ENCODE measurements at places on chromosomes 2 and 18.

- peaks cover 18% of the 10 kb centered on the region for H3K27me3 ChIP-seq
- H3K4me1 ChIP-seq = no peaks in the 10 kb centered on the region
- H3K36me3 ChIP-seq = no peaks in the 10 kb centered on the region
Observed at GRCh38 chr2:118968042-118968441, 26.0 kb downstream of the MARCO start.

DNA sequence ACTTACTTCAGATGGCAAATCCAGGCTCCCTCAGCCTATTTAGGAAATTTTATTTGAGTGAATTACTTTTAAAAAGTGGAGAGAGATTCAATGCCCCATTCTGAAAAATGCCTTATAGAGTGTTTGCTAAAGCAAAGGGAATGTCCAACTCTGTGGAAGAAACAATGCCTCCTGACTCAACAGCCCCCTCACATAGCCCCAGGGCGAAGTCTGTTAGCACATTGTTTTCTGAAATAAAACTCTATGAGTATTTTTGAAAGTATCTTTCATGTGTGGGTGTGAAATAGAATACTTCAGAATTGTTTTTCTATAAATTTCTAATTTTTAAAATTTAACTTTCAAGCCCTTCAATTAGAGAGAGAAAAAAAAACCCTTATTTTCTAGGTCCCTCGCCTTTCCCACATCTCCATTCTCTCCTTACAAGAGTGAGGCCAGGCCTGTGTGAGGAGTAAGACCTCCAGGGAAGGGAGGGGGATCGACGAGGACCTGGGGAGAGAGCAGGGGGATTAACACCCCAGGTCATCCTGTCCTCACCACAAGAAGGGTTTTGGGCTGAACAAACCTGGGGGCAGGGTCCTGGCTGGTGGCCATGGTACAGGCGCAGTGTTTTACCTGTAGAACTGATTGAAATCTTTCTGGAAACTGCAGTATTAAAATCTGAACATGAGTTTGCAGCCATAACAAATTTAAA lies 141.4 kb downstream of the SNTG2 start:
- H3K4me1 ChIP-seq = no peaks in the 10 kb centered on the region
- DNase-seq = no peak
- peaks cover 3% of the 10 kb centered on the region for H3K27me3 ChIP-seq
- H3K27ac ChIP-seq = no peak overlapping the region
- H3K4me3 ChIP-seq = no peak overlapping the region

DNA sequence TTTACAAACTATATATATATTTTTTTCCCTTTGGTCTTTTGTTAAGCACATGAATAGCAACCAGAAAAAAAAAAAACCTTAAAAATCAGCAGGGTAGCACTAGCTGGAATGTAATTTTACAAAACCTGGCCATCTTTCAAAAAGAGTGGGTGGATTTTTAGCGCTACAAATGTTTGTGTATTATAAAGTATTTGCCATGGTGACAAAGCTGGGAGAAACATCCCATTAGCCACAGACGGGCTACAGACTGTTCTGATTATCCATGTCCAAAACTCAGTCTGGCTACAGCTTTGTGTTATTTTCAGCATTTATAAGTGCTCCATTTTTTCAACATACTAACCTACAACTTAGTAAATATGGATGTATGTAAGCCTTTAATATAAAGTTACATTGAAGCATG lies 249.5 kb upstream of the TANK start:
- no peak for DNase-seq
- H3K4me1 ChIP-seq = no peaks in the 10 kb centered on the region
- no peak overlapping the region for H3K4me3 ChIP-seq

GRCh38 chr2:42572297-42573081 lies 4.1 kb downstream of the MTA3 start:
- no peak for DNase-seq
- H3K4me1 ChIP-seq = peaks cover 37% of the 10 kb centered on the region
- H3K27me3 ChIP-seq = no peaks in the 10 kb centered on the region

DNA sequence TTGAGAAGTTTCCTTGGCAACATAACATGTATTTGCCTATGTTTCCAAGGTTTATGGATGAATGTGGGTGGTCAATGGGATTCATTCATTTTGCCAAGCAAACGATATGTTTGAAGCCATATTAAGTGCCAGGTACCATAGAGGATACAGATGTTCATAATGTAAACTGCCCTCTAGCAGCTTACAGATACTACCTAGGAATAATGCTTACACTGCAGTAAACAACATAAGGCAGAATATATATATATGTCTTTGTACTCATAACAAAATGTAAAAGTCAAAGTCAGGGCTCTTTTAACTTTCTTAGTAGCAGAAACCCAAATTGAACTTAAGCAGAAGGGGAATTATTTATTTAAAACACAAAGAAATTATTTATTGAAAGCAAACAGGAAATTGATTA lies 171.6 kb upstream of the TNP1 start:
- H3K27ac ChIP-seq = no peak overlapping the region
- no peaks in the 10 kb centered on the region for H3K36me3 ChIP-seq
- no peaks in the 10 kb centered on the region for H3K4me1 ChIP-seq
- H3K27me3 ChIP-seq = peaks cover 16% of the 10 kb centered on the region

DNA sequence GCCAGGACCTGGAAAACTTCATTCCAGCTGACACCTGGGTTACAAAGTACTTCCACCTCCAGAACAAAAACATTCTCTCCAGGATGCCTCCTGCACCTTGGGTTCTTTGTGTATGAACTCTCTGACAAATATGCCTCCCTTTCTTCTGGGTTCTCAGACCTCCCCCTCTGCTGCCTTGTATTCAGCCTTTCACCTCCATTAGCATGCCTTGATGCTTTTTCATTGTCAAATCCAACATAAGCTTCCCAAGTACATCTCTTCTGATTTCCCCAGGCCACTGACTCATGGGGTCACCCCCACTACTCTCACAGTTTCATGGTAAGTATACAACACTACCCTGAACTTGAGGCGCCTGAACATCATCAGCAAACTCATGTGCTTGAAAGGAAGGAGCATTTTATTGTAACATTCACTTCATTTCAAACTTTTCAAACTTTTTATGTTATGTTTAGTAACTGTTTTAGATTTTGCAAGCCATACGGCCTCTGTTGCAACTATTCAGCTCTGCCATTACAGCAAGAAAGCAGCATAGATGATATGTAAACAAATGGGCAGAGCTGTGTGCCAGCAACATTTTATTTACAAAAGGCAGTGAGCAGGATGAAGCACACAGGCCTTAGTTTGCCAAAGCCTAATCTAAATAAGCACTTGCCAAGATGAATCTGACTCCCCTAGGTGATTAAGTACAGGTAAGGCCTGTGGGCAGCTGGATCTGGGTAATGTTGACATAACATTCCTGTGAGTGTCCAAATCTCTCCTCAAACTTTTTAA lies 32.5 kb upstream of the MRPS9 start:
- H3K4me3 ChIP-seq = no peak overlapping the region
- no peaks in the 10 kb centered on the region for H3K4me1 ChIP-seq
- peaks cover 26% of the 10 kb centered on the region for H3K27me3 ChIP-seq
- peaks cover 15% of the 10 kb centered on the region for H3K36me3 ChIP-seq
- no peak overlapping the region for H3K27ac ChIP-seq
- no peak for DNase-seq

GRCh38 chr2:235352541-235352940 lies 141.3 kb upstream of the AGAP1 start:
- no peaks in the 10 kb centered on the region for H3K36me3 ChIP-seq
- no peak overlapping the region for H3K27ac ChIP-seq
- H3K27me3 ChIP-seq = peaks cover 10% of the 10 kb centered on the region
- H3K4me1 ChIP-seq = no peaks in the 10 kb centered on the region
- no peak overlapping the region for H3K4me3 ChIP-seq

DNA sequence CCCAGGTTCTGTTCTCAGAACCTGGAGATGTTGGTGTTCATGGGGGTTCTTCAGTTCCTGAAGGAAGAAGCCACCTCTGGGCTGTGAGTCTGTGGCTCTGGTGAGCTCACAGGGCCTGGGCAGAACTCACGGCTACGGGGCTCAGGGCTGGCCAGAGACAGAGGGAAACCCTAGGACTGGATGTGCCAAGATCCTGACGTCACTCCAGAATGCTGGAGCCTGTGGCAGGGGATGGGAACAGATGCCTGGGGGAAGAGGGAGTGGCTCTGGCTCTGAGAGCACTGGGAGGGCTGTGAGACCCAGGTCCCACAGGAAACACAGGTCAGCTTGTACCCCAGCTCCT lies at the start of gene OTOF:
OTOF (minus strand) TSS at position 214 of the 343 bp plus-strand sequence.
- H3K27me3 ChIP-seq = peaks cover 10% of the 10 kb centered on the region
- H3K4me1 ChIP-seq = peaks cover 2% of the 10 kb centered on the region
- no peak within 1 kb of the TSS for H3K4me3 ChIP-seq
- no peak within 1 kb of the TSS for H3K27ac ChIP-seq

GRCh38 chr2:57549642-57550102 lies 496.9 kb upstream of the VRK2 start:
- no peak overlapping the region for H3K27ac ChIP-seq
- peaks cover 8% of the 10 kb centered on the region for H3K4me1 ChIP-seq
- DNase-seq = peak; percentile 23
- H3K4me3 ChIP-seq = no peak overlapping the region
- H3K27me3 ChIP-seq = peaks cover 4% of the 10 kb centered on the region

DNA sequence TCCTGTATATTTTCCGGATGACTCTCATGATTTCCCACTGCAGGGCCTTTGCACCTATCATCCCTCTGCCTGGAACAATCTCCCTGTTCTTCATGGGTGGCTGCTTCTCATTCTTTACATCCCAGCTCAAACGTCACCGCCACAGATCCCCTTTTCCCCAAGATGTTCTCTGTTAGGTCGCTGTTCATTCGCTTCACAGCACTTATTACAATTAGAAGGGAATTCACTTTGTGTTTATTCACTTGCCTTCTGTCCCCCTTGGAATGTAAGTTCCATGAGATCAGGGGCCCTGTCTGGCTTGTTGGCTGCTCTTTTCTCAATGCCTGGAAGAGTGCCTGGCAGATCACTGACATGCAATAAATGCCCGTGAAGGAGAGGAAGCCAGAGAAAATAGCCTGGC lies 106.7 kb downstream of the FOXI3 start:
- DNase-seq = no peak
- peaks cover 4% of the 10 kb centered on the region for H3K4me1 ChIP-seq
- no peak overlapping the region for H3K27ac ChIP-seq
- peaks cover 20% of the 10 kb centered on the region for H3K27me3 ChIP-seq
- no peak overlapping the region for H3K4me3 ChIP-seq
- peaks cover 1% of the 10 kb centered on the region for H3K36me3 ChIP-seq

DNA sequence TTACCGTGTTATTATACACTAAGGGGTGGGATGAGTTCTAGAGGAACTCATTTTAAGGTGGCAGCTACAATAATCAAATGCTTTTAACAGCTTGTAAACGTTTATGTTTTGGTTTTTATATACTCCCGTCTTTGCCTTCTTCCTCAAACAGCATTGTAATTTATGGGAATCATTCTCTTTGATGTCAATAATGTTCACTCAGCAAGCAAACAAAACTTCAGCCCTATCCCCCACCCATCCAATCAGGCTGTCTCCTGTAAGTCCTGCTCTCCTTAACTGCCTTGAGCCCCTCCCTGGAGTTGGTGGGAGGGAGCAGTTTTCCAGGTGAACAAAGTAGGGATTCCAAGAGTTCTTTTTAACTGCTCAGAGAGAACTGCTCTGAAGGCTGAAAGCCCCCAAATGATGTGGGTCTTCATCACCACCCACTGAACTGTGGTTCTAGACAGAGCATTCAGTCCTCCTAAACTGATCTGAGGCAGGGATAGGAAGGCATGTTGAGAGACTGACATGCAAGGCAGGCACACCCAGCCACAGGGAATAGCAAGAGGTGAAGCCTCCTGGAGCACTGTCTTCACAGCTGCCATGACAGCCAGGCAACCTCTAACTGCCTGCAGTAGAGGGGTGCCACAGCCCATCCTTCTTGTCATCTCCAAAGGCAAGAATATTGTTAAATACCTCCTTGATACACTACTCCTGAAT lies 17.5 kb downstream of the MYO5B start:
- H3K4me3 ChIP-seq = no peak overlapping the region
- no peak for DNase-seq
- H3K27me3 ChIP-seq = peaks cover 34% of the 10 kb centered on the region
- no peaks in the 10 kb centered on the region for H3K4me1 ChIP-seq

- DNase-seq = no peak
- no peaks in the 10 kb centered on the region for H3K4me1 ChIP-seq
- H3K36me3 ChIP-seq = no peaks in the 10 kb centered on the region
- no peaks in the 10 kb centered on the region for H3K27me3 ChIP-seq
- no peak overlapping the region for H3K4me3 ChIP-seq
Observed at GRCh38 chr2:142422769-142423168, 292.0 kb upstream of the LRP1B start.

DNA sequence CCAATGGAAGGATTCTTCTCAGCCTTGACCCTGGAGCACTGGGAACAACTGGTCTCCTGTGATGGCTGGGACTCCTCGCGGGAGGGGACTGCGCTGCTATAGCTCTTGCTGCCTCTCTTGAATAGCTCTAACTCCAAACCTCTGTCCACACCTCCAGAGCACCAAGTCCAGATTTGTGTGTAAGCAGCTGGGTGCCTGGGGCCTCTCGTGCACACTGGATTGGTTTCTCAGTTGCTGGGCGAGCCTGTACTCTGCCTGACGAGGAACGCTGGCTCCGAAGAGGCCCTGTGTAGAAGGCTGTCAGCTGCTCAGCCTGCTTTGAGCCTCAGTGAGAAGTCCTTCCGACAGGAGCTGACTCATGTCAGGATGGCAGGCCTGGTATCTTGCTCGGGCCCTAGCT lies 28.8 kb downstream of the LIPG start:
- no peak overlapping the region for H3K4me3 ChIP-seq
- no peaks in the 10 kb centered on the region for H3K4me1 ChIP-seq
- peaks cover 23% of the 10 kb centered on the region for H3K27me3 ChIP-seq
- no peak for DNase-seq
- H3K36me3 ChIP-seq = no peaks in the 10 kb centered on the region

- no peak overlapping the region for H3K4me3 ChIP-seq
- no peak overlapping the region for H3K27ac ChIP-seq
- H3K4me1 ChIP-seq = no peaks in the 10 kb centered on the region
- no peak for DNase-seq
- no peaks in the 10 kb centered on the region for H3K36me3 ChIP-seq
Observed at GRCh38 chr2:229431327-229431954, 160.4 kb upstream of the PID1 start.

GRCh38 chr18:3388980-3389379 lies 61.0 kb upstream of the TGIF1 start:
- H3K36me3 ChIP-seq = peaks cover 19% of the 10 kb centered on the region
- DNase-seq = no peak
- no peak overlapping the region for H3K4me3 ChIP-seq
- H3K4me1 ChIP-seq = peaks cover 4% of the 10 kb centered on the region

DNA sequence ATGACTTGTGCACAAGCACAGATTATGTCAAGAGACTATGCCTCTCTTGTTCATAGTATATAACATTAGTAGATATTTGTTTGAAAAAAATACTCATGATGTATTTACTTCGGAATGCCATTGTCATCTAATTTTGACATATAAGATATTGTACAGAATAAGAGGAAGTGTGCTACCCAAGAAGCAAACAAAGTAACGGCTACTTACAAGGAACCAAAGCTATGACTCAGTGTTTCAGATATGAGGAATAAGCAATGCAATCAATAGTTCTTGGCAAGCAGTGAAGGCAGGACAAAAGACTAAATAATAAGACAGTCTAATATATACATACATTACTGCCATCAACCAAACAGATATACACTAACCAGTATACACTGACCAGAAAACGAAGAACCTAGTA lies 256.3 kb downstream of the CCDC178 start:
- peaks cover 5% of the 10 kb centered on the region for H3K27me3 ChIP-seq
- H3K27ac ChIP-seq = no peak overlapping the region
- H3K4me3 ChIP-seq = no peak overlapping the region
- peaks cover 2% of the 10 kb centered on the region for H3K4me1 ChIP-seq

- DNase-seq = no peak
- peak overlapping the region; percentile 91 for H3K4me3 ChIP-seq
- peaks cover 99% of the 10 kb centered on the region for H3K4me1 ChIP-seq
- H3K27ac ChIP-seq = peak overlapping the region; percentile 99
- peaks cover 55% of the 10 kb centered on the region for H3K36me3 ChIP-seq
Observed at GRCh38 chr2:237701033-237701858, 73.9 kb downstream of the LRRFIP1 start.

GRCh38 chr2:69804416-69804815 lies 25.0 kb upstream of the GMCL1 start:
- peaks cover 35% of the 10 kb centered on the region for H3K36me3 ChIP-seq
- DNase-seq = no peak
- no peak overlapping the region for H3K27ac ChIP-seq
- no peaks in the 10 kb centered on the region for H3K27me3 ChIP-seq
- peaks cover 40% of the 10 kb centered on the region for H3K4me1 ChIP-seq
